ENCODE measurements at places on chromosomes 6 and 20.

GRCh38 chr6:3367630-3368029 lies 89.2 kb downstream of the SLC22A23 start:
- DNase-seq = no peak

GRCh38 chr6:118509009-118509617 lies 39.0 kb upstream of the PLN start:
- no peak for DNase-seq

DNA sequence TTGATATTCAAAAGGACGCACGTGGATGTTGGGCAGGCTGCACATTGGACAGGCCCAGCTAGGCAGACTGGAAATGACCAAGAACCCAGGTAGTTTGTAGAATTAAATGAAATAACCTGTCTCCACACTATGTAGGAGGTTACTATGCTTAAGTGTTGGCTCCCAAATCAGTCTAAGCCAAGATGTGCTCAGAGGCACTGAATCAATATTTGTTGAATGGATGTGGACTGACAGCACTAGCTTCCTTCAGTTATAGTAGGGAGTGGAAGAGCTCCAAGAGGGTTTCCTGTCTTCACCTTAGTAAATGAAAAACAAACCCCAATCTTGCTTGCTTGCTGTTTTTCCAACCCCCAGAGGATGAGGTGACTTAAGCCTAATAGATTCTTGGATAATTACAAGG lies 180.5 kb downstream of the JARID2 start:
- DNase-seq = no peak

DNA sequence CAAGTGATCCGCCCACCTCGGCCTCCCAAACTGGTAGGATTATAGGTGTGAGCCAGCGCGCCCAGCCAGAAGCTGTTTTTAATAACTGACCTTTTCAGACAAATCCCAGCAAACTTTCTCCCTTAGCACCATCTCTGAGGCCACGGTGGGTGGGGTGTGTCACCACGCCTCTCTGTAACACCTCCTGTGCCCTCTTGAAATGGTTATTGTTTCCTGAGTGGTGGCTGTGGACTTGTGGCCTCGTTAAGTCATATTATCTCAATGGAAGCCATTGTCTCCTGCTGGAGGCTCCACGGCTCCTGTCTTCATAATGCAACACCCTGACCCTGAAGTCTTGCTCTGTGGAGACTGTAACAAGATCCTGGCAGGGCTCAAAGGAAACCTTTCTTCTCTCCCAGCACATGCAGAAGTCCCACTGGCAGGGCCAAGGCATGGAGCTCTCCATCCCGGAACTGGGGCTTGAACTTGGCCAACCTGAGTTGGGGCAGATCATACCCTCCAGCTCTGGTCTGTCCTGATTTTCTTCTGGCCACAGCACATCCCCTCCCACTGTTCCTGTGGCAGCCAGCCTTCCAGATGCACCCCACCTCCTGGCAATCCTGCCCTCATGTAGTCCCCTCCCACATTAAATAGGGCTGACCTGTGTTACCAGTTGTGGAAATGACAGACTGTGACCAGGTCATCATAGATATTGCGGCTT lies 81.1 kb downstream of the SNX5 start:
- DNase-seq = no peak

DNA sequence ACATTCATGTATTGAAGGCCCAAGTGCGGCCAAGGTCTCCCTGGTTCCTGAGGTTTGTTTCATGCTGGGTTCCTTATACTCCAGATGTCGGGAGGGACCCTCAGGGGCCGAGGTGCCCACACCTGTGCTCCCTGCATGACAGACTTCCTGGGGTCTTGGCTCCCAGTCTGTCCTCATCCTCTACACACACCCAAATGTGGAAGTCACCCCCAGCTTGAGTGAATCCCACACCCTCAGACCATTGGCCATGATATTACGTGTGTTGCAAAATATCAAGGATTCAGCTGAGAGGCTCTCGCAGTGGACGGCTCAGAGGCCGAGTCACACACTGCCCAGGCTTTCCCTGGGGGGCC lies 82.2 kb upstream of the DUSP22 start:
- DNase-seq = no peak

- DNase-seq = no peak
These were observed 14.1 kb upstream of the CD24 start for GRCh38 chr6:106988664-106989063.

DNA sequence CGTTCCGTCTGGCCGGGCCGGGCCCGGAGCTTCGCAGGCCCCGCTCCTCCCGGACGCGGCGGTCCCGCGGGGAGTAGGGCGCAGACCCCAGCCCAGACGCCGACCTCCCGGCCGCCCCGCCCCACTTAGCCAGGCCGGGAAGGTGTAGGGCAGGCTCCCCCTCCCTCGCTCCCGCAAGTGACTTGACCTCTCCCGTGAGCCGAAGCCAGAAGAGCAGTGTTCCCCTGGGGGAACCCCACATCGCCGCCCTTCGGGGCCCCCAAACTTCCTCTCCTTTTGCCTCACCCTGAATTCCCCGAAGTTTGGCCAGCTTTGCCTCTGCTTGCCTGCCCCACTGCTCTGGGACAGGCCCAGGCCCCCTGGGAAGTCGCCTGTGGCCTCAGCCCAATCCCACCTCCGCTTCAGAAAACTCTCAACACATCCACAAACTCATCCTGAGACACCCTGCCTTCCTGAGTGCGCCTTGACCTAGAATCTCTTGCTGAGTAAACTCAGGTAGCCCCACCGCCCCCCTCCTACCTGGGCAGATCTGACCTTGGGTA lies 524 bp upstream of the NOL4L start:
- no peak for DNase-seq

GRCh38 chr6:155830531-155830930 lies 374.9 kb upstream of the NOX3 start:
- no peak for DNase-seq

All from effector CD4-positive, alpha-beta T cell (primary cell).